DMS53 (cell line): ENCODE measurements at places on chromosomes 1 and 21.
A peak's percentile ranks its signal among the peaks of the same experiment; 100 is the strongest.

GRCh38 chr21:16837721-16838120, 675.1 kb upstream of the CXADR start:
- no peak for DNase-seq

DNA sequence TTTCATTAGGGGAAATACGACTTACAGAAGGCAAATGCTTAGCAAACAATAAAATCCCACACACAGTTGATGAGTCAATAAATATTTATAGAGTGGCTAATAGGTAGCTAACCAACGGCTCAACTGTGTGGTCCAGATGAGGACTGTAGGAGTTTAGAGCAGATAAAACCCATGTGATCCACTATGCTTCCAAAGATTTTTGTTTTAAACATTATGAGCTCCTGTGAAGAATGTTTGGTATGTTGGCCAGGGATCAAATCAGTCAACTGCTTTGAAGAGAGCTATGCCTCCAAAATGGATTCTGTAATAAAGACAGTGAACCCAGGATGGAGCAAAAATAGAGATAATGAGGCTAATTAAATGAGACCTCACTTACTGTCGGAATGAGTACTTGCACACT, 72.3 kb upstream of the COL11A1 start:
- DNase-seq: peak; percentile 61

GRCh38 chr21:42317341-42317741, 2.1 kb upstream of the TFF3 start:
- peak; percentile 81 for DNase-seq

DNA sequence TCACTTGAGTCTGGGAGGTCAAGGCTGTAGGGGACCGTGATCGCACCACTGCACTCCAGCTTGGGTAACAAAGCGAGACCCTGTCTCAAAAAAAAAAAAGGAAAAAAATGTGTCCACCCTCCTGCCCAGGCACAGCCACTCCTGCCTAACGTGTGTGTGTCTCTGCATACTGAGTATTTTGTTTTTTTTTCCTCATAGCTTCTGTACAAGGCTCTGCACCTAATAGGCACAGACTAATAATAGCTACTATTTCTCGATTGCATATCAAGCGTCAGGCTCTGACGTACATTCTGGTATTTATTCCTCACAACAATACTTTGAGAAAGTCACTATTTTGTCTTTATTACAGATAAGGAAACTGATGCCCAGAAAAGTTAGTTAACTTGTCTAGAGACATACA, 5.0 kb downstream of the PTGFRN start:
- no peak for DNase-seq

- no peak for DNase-seq
Measured at GRCh38 chr1:31434979-31435378, 22.0 kb downstream of the SERINC2 start.

GRCh38 chr1:228345201-228345930, 61.3 kb downstream of the TRIM11 start:
- DNase-seq: no peak

GRCh38 chr1:160092366-160093068, 5.9 kb downstream of the IGSF8 start:
- no peak for DNase-seq

DNA sequence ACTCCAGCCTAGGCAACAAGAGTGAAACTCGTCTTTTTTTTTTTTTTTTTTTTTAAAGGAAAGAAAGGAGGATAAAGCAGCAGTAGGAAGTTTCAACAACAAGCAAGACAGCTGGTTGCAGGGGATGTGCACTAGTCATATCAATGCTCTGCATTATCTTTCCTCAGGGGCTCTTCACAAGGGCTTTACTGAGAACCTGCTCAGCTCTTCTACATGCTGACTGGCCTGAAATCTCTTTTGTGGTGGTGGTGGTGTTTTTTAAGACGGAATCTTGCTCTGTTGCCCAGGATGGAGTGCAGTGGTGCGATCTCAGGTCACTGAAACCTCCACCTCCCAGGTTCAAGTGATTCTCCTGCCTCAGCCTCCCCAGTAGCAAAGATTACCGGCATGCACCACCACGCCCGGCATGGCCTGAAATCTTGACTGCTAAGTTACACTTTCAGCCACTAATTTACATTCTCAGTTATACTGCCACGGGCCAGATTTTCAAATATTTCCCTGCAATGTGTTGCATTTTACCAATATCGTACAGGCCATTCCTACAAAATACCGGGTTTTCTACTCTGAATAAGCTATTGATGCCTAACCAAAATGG, 68.0 kb downstream of the PUM1 start:
- no peak for DNase-seq

GRCh38 chr1:98232678-98233077, 311.8 kb upstream of the DPYD start:
- no peak for DNase-seq

GRCh38 chr1:3652548-3653285, 401 bp downstream of the TP73 start:
- peak; percentile 76 for DNase-seq

DNA sequence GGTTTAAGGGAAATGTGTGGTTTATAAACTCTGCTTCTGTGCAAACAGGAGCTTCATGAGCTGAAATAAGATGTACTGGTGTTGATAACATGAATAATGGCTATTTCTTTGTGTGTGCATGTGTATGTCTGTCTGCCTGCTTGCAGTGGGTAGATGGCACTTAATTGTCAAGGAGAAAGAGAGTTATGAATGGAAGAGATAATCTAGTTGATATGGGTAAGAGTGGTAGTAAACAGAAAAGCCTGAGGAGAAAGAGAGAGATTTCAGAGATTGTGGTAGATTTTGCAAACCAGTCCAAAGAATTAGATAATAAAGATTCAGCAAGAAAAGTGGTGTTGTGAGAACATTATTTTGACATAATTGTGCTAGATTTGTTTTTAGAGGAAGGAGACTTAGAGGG, 7.7 kb downstream of the SUCO start:
- no peak for DNase-seq

DNA sequence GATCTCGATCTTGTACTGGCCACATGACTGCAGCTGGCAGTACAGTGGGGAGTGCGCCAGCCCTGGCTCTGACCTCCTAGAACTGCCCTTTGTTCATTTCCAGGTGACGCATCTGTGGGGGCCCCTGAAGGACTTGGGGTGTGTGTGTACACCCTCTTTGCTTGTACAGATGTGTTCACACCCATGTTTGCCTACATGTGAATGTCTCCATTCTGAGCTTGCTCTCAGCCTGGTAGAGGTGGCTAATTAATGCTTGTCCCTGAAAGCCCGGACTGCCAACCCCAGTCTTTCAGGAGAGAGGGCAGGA, 19.8 kb downstream of the TNFRSF1B start:
- no peak for DNase-seq

DNA sequence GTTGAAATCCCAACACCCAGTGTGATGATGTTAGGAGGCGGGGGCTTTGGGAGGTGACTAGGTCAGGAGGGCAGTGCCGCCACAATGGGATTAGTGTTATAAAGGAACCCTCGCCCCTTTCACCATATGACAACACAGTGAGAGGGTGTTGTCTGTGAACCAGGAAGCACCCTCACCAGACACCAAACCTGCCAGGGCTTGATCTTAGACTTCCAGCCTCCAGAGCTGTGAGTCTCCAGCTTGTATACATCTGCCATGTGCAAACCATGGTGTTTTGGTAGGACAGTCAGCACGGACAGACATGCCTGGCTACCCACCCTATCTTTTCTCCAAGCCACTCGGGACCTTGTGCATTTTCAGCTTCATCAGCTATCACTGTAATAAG, 4.0 kb downstream of the TRIM11 start:
- DNase-seq: no peak

GRCh38 chr1:87230501-87230900, 98.2 kb upstream of the LMO4 start:
- peak; percentile 19 for DNase-seq
